ENCODE measurements at places on chromosomes 1 and 21. TPM values are rescaled to one million over a fixed set of nuclear protein-coding genes. Genes with fewer than 3 reads are reported as not detected.
A peak's percentile ranks its signal among the peaks of the same experiment; 100 is the strongest.

ELF3 gene
- total RNA-seq, result 0.43 TPM

TNNI3K gene
- not detected for total RNA-seq

RNU5D-1 gene
- not detected for total RNA-seq

- H3K27ac ChIP-seq, result no peak overlapping the region
- H3K36me3 ChIP-seq, result no peaks in the 10 kb centered on the region
- no peak overlapping the region for H3K4me3 ChIP-seq
- no peaks in the 10 kb centered on the region for H3K27me3 ChIP-seq
Observed at GRCh38 chr1:46406881-46407608, 12.9 kb downstream of the FAAH start.

VHLL gene
- total RNA-seq, result not detected

DNA sequence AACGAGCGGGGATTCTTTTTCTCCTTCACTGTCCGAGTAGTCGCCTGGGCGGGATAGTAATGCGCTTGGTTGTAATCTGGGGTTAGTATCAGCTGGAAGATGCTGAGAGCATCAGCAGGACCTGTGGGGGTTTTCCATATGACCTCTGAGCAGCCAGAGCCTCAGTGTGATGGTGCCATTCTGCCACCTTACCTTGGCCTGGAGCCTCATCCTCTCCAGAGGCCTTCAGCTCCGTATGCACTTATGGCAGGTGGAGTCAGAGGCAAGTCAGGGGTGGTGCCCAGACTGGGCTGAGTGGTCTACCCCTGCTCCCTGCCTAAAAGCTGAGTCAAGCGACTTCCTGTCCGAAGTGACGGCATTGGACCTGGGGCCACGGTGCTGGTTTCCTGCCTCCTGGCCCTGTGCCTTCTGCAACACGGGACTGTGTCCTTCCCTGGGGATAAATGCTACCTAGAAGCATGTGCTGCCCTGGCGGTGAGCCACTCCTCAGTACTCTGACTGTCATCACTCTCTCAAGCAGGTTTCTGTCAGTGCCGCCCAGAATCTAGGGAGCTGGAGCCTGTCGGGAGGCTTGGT, 24.7 kb downstream of the TENT5C start:
- H3K36me3 ChIP-seq, result no peaks in the 10 kb centered on the region
- H3K27me3 ChIP-seq, result no peaks in the 10 kb centered on the region
- peaks cover 31% of the 10 kb centered on the region for H3K4me1 ChIP-seq
- peak; percentile 74 for DNase-seq

All from spleen (tissue), 13 donors.